Germinal center (tissue), 1 donor: ENCODE measurements at places on chromosomes 13 and 19.
A peak's percentile ranks its signal among the peaks of the same experiment; 100 is the strongest.

- DNase-seq = peak; percentile 89
These were observed 24.6 kb downstream of the SPC24 start for GRCh38 chr19:11130824-11131455.

- peak; percentile 84 for DNase-seq
These were observed at the start of gene ANKLE1 for GRCh38 chr19:17281391-17282304. TSS of gene ANKLE1 (plus strand) at chr19:17281901. CDS start at chr19:17281921, 20 bp downstream.

GRCh38 chr13:43153436-43154090, 130.2 kb downstream of the DNAJC15 start:
- no peak for DNase-seq

GRCh38 chr19:16660763-16661479, at the start of gene TMEM38A:
TSS of gene TMEM38A (plus strand) at chr19:16661139. CDS start at chr19:16661218, 79 bp downstream.
- peak; percentile 67 for DNase-seq

DNA sequence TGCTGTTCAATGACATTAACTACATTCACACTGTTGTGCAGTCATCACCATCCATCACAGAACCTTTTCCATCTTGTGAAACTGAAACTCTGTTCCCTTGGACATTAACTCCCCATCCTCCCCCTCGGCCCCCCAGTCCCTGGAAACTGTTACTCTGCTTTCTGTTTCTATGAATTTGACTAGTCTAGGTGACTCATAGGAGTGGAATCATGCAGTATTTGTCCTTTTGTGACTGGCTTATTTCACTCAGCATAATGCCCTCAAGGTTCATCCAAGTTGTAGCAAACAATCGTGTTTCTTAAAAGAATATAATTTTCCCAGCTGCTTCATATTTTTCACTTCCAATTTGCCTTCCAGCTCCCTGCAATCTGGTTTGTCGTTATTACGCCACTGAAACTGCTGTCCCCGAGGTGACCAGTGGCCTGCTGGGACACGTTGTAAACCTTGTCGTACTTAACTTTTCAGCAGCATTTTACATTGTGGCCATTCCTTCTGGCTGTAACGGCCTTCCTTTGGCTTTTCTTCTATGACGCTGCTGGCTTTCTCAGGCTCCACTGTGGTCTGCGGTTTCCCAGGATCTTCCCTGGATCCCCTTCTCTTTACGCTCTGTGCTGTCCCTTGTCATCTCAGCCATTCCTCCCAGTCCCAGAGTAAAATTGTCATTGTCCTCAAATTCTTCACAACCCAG, 74.0 kb downstream of the DHRS12 start:
- no peak for DNase-seq
